ENCODE measurements at places on chromosomes 5 and 9.

- no peak for DNase-seq
These were observed 32.9 kb upstream of the STXBP1 start for GRCh38 chr9:127578952-127579853.

GRCh38 chr9:13149454-13149853 lies 130.0 kb downstream of the MPDZ start:
- no peak for DNase-seq

GRCh38 chr5:43569236-43569746 lies 12.4 kb upstream of the PAIP1 start:
- DNase-seq, result no peak

- DNase-seq, result no peak
These were observed 130.9 kb upstream of the CHD1 start for GRCh38 chr5:99059685-99060084.

DNA sequence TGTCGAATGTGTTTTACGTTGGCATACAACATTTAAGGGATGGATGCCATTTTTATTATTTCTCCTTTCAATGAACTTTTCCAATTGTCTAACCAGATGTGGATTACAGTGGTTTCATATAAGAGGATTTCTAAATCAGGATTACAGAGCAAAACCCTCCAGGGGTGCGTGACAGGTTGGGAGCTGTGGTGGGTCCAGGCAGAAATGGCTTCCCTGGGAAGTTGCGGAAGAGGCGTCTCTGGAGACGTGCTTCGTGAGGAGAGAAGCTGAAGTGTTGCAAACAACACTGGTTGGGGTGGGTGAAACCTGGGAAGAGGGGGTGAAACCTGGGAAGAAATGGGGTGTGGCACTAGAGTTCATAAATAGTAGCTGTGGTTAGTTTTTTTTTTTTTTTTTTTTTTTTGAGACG lies 4.5 kb upstream of the RPL26L1 start:
- DNase-seq, result no peak
